ENCODE measurements at places on chromosomes 6 and 20.

DNA sequence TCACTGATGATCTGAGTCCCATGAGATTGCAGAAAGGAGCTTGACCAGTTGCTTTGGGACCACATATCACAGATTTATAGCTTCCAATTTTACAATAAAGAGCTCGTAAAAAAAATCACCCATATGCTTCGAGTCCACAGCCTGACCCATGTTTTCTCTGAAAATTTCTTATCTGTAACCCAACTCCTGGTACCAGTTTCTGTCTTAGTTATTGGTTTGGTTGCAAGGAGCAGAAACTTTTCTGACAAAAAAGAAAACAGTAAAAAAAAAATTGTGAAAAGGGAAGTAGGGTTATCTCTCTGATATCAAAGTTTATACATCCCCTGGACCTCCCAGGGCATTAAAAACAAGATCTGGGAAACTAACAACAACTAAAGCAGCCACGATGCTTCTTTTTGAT, 30.8 kb upstream of the BPIFA2 start:
- no peak for DNase-seq

- DNase-seq: no peak
These were observed 19.4 kb downstream of the MAP3K5 start for GRCh38 chr6:136772685-136773472.

GRCh38 chr6:83108378-83108777, 40.9 kb downstream of the DOP1A start:
- DNase-seq: no peak

DNA sequence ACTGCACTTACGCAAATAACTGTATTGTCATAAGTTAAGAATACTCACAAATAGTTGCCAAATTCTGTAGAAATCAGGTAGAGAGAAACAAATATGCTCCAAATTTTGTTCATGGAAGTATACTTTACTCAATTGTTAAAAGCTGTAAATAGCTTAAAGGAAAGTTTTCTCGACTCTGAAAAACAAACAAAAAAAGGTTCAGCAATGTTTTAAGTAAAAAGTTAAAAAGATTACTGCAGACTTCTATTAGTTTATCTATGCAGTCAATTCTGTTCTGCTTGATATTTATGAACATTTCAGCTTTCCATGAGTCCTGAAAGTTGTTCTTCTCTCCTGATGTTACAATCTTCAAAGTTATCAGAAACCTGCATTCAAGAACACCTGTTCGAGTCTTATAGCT, 37.5 kb upstream of the FAM8A1 start:
- DNase-seq: no peak

GRCh38 chr6:39646751-39647420, 78.3 kb downstream of the KIF6 start:
- no peak for DNase-seq

GRCh38 chr6:16398587-16398986, 160.2 kb downstream of the GMPR start:
- DNase-seq: no peak

- DNase-seq: no peak
These were observed 7.8 kb downstream of the UBE3D start for GRCh38 chr6:83057705-83058321.

GRCh38 chr20:24469116-24469893, at the start of gene SYNDIG1:
Gene SYNDIG1, plus strand, starts transcription at chr20:24469629. Its CDS starts 73,469 bp downstream, at chr20:24543098.
- no peak for DNase-seq

DNA sequence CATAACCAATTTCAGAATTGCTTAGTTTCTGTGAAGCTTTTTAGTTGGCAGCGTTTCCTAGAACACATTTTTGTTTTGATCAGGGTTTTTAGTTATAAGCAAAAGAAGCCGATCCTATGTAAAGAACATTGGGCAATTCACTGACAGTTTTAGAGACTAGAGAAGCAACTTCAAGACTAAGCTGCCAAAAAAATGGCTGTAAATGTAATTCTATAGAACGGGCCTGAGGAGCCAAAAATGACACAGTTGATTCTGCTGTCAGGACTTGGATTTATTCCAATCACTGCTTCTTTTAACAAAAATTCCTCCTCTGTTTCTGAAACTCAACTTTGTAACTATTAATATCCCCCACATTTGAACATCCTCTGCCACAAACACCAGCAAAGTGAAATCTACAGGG, 236.0 kb upstream of the EYS start:
- DNase-seq: no peak

- no peak for DNase-seq
These were observed 519.7 kb downstream of the CDH26 start for GRCh38 chr20:60477958-60478357.

DNA sequence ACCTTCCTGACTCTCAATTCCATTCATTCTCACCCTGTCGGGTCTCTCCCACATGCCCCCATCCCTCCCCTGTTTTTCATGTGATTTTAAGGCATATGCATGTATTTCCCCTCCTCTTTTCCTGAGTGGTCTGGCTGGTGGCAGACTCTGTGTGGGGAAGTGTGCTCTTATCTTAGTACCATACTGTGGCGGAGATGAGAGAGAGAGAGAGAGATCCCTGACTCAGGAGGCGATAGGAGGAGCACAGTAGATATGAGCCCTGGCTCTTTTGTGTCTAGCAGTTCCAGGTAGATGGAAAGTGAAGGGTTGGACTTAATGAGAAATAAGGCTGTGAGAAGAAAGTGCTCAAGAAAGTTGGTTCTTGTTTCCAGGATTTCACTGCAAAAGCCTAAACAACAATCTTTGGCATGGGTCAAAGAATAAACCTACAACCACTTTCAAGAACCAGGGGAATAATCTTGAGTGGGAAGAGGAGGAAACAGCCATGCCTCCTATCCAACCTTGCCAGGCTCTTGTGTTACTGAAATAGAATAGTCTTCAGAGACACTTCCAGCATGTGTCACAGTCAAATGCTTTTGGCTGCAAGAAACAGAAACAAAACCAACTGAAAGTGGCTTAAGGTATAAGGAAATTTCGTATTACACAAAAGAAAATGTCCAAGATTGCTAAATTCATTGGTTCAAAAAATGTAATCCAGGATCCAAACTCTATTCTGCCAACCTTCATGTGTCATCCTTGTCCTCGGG, 123.8 kb upstream of the MYLIP start:
- peak; percentile 37 for DNase-seq

GRCh38 chr6:108555399-108556052, 5.2 kb upstream of the FOXO3 start:
- no peak for DNase-seq

DNA sequence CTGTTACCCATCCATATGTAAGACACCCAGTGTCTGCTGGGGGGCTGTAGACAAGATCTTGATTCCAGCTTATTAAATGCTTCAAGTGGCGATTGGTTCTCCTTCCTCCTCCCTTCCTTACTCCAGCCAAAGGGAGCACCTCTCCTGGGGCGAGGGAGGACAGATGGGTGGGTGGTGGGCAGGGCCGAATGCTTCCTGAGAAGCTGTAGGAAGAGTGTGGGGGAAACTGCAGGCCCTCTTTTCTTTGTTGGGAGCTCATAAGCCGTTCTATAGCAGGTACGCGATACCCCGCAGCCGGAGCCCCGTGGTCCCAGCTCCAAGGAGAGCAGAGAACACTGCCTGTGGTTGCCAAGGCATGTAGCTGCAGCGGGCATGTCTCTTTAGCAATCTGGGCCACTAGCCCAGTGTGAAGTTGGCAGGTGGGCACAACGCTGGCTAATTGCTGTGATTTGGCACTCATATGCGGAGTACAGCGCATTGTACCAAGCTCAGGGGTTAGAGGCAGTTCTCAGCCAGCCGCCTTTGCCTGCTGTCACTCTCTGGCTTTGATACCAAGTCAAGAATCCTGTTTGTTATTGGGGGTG, 14.7 kb upstream of the KCNG1 start:
- no peak for DNase-seq

DNA sequence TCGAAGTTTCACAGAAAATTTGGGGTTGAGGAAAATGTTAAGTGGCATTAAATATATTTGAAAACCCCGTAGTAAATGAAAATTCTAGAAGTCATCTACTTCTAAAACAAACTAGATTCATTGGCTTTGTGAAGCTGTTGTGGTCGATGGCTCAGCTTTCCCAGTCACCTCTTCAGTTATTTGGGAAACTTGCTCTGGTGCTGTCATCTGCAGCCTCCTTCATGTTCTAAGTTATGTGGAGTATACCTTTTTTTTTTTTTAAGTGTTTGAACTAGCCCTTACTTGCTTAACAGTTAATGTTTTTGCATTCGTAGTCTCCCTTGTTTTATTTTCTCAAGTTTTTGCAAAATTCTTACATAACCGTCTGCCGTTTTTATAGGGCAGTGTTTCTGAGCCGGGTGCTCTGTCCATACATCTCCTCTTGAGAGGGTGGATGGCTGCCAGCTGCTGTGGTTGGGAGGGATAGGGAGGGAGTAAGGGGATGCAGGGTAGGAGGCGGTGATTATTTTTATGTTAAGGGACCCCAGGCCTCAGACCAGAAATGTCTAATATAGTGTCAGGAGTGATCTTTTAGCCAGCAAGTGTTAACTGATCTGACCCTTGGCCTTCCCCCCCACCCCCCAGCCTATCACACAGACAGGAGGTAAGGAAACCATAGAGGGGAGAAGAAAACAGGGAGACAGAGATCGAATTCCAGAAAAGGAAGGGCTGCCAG, 7.1 kb downstream of the RREB1 start:
- DNase-seq: no peak

DNA sequence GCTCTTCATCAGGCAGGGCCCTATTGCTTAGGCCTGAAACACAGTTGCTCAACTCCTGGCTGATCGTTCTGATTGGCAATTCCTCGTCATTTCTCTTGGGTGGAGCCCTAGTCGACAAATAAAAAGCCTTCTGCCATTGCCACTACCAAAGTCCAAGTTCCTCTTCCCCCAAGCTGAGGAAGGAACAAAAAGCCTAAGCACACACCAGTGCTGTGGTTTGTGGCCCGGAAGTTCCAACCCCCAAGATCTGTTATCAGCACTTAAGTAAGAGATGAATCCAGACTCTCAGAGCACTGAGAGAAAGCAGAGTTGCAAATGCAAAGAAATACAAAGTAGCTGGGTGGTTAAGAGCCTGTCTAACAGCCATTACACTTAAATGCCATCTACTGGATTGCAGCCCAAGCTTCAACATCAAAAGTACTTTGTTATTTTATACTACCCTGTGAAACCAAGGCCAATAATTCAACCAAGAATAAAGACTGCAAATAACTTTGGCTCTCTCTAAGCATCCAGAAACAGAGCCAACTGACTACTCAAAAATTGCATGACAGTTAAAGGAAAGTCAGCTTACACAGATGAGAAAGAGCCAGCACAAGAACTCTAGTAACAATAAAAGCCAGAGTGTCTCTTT, 1024.0 kb downstream of the GRIK2 start:
- no peak for DNase-seq

GRCh38 chr6:3793545-3793944, 42.0 kb upstream of the PXDC1 start:
- no peak for DNase-seq

- no peak for DNase-seq
These were observed 44.9 kb downstream of the CPXM1 start for GRCh38 chr20:2755451-2756055.

GRCh38 chr6:110573136-110573535, 96.7 kb upstream of the SLC22A16 start:
- no peak for DNase-seq

Measured in esophagus muscularis mucosa (tissue), 4 donors.